ENCODE measurements at places on chromosomes 5 and 9.

DNA sequence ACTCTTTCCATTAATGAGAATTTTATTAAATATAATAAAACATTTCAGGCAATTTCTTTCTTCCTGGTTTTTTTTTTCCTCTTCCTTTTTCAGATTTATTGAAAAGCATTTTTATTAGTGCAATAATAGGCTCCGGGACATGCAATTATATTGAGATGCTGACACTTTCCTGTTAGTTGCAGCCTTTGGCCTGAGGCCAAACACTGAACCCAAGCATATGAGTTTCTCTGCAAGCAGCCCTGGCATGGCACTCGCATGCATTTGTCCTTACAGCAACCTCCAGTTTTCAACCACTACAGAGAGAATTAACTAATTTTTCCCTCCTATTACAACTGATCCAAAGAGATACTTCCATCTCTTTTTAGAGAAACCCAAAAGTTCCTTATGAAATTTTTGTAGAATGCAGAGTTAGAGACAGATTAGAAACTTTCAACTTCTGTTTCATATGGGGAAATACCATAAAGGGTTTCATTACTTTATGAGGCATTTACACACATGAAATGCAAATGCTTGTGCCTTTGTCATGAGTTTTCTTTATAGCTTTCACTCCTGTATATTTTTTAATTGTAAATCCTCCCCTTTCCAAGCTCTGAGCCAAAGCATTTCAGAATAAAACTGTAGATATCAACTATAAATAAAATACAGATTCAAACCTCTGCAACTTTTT, 183.0 kb downstream of the CETN3 start:
- no peak for DNase-seq

DNA sequence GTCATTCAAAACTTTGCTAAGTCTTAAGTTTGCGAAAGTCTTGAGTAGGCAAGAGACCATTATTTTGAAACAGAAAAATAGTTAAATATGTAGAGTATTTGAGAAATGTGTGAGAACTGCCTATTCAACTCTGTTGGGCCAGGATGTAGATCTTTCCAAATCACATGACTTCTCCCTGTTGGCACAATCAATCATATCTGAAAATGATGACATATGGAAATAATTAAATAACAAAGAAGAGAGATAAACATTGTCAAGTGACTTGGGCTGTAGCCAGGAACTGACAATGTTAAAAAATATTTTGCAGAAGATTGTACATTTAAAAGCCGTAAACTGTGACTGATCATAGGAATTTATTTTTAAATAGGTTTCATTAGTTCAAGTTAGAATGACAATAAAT, 104.6 kb upstream of the IL6ST start:
- no peak for DNase-seq

DNA sequence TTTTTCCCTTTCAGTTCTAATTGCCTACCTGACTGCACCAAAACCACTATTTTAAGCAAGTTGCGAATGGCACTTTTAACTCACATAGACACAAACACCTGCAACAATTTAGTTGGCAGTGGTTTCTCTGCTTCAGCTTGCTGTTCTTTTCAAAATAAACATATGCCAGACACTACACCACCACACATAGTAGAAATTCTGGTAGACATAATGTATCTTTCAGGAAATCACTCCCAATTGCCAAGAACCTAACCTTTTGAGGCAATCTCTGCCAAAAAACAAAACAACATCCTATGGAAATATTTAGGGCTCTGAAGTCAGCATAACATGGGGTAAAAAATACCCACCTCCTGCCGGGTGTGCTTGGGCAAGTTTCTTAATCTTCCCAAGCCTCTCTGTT, 27.7 kb downstream of the GLIS3 start:
- no peak for DNase-seq

DNA sequence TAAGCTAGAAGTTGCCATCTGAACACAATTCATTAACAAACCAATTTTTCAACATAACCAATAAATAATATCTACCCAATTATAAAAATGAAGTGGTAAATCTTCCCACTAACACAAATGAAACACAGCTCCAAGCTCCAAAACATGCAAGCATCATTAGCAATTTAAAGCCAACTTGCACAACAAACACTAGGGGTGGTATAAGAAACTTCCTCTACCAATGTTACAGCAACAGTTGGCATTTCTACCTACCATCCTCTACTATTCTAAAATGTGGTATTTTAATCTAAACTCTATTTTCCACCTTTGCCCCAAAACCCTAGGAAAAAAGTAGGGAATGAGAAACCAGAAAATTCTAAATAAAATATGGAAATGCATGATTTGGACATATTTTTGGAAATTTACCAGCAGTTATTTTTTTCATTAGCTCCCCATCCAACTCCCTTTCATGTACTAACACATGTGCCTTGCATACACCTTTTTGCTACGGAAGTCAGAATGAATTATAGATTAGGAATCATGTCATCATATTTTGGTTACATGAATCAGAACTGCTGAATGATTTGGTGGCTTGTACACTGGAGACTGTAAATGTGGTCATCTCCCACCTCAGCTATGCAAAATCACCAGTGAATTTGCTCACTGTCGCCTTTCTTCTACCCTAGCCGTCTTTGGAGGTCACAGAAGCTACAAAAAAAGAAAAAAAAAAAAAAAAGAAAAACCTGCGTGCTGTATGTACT, 4.1 kb downstream of the NR6A1 start:
- no peak for DNase-seq

GRCh38 chr5:2253040-2253975, 370.6 kb upstream of the IRX4 start:
- DNase-seq = no peak

GRCh38 chr5:125112196-125112595, 365.8 kb upstream of the ZNF608 start:
- no peak for DNase-seq

GRCh38 chr5:14286574-14287421, 143.7 kb downstream of the TRIO start:
- no peak for DNase-seq

DNA sequence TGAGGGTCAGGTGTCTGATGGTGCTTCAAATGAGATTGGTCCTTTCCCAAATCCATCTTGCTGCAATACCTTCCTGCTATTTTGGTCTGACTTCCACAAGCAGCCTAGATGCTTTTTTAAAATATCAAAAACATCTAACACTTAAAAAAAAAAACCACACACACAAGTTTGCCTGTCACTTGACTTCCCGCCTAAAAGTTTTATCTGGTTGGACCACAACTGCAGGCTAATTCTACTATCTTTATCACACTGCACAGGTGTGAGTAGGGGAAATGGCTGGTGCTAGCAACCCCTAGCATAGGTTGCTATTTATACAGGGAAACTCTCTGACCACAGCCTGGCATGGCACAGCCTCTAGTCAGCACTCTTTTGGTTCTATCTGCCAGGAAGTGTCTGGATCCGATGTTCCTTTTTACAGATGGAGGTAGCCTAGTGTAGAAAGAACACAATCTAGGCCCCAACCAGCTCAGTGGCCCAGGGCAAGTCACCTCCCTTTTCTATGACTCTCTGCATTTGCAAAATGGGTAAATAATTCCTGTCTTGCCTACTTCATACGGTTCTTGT, at the start of gene HEMGN:
Gene HEMGN, minus strand, starts transcription at position 92 of the 564 bp plus-strand sequence. Its CDS starts 36 bp downstream, at position 56.
- DNase-seq = no peak

DNA sequence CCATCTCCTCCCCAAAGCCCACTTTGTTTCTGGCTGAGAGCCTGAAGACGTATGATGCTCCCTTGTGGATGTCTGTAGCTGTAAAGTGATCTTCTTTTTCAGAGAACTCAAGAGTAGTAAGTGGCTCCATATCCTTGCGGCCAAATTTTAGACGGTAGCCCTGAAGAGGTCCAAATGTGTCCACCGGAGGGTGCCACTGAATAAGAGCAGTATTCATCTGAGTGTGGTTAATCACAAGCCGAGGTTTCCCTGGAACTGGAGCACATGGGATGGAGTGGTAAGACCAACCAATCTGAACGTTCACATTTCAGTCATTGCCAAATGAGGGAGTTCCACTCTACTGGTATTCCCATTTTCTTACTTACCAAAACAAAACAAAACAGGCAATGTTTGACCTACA, 686.5 kb upstream of the DMAC1 start:
- no peak for DNase-seq

- no peak for DNase-seq
Measured at GRCh38 chr5:8060235-8060952, 191.4 kb downstream of the MTRR start.
